Tongue (tissue), 3 donors: ENCODE measurements at places on chromosomes 5 and 9. TPM values are rescaled to one million over a fixed set of nuclear protein-coding genes. Genes with fewer than 3 reads are reported as not detected.

GRCh38 chr5:38211354-38211710 is 47.0 kb upstream of the EGFLAM start:
- no peak for DNase-seq

SAPCD2 gene
- 5.6 TPM for total RNA-seq

DNA sequence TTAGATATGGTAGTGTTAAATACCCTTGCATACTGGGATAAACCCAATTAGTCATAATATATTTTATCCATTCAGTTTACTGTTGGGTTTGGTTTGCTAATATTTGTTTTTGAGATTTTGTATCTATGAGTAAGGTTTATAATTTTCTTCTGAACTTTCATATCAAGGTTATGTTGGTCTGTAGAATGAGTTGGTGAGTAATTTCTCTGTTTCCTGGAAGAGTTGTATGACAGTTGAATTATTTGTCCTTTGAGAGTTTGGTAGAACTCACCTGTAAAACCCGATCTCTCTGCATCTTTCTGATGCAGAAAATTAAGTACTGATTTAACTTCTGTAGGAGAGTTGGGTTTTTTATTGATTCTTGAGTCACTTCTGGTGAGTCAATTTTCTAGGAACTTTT is 20.4 kb downstream of the DDX4 start:
- no peak for DNase-seq

APBA1 gene
- total RNA-seq = 7.7 TPM

GRCh38 chr9:132016456-132016855 is 63.2 kb downstream of the MED27 start:
- peak; percentile 67 for DNase-seq

DNA sequence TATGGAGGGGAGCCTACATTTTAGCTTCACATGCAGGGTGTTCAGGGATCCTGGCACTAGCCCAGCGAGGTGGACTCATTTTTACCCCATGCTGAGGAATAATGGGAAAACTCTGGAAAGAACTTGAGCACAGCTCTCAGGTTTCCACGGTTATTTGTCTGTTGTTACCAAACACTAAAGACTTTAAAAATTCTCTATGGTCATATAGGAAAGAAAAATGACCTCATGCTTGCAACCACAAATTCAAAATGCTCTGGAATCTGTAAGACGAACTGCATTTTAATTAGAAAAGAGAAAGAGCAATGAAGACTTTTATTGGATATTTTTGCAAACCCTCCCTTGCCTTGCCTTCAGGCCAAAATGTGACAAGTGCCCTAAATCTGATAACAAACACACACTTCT is 606.9 kb downstream of the EBF1 start:
- DNase-seq = peak; percentile 76

- no peak for DNase-seq
Observed at GRCh38 chr9:124344291-124345050, 70.8 kb downstream of the PSMB7 start.

C9orf57 gene
- total RNA-seq = not detected

DNA sequence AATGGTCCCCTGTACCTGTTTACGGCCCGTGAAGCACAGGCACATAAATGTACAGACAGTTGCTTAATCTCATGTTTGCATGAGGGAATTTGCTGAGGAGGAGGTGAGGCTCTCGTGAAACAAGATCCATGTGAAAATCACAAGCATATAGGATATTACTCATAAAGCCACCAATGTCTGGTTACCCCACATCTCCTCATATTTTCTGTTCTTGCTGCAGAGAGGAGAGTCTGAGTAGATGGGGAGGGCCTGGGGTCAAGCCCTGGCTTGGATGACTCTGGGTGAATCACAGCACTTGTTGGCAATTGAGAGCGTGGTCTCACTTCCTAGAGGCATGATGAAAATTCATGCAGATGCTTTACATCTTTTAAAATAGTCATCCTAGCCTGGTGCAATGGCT is 975 bp downstream of the AGXT2 start:
- no peak for DNase-seq

GRCh38 chr5:9381464-9381863 is 164.4 kb downstream of the SEMA5A start:
- DNase-seq = no peak

GRCh38 chr5:113487781-113488644 is at the start of gene MCC:
MCC (minus strand) TSS chr5:113488453.
- DNase-seq = peak; percentile 88

- no peak for DNase-seq
Observed at GRCh38 chr5:123455640-123456039, 32.4 kb upstream of the CEP120 start.

- no peak for DNase-seq
Observed at GRCh38 chr5:102312586-102313370, 16.7 kb upstream of the SLCO4C1 start.

DNA sequence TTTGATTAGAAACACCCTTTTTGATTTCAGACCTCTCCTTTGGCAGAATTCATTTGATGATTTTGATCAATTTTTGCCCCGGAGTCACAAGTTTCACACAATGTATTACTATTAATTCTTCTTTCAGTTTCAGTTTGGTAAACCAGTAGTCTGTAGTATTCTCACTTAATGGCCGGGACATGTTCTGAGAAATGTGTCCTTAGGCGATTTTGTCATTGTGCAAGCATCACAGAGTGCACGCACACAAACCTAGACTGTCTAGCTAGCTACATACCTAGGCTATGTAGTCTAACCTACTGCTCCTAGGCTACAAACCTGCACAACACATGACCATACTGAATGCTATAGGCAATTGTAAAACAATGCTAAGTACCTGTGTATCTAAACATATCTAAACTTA is 662.5 kb downstream of the IRX1 start:
- DNase-seq = no peak

- DNase-seq = peak; percentile 42
Observed at GRCh38 chr9:10268531-10269485, 344.0 kb downstream of the PTPRD start.

PCDHGA5 gene
- 6.1 TPM for total RNA-seq

GRCh38 chr5:171395042-171395441 is 7.4 kb downstream of the NPM1 start:
- no peak for DNase-seq

DNA sequence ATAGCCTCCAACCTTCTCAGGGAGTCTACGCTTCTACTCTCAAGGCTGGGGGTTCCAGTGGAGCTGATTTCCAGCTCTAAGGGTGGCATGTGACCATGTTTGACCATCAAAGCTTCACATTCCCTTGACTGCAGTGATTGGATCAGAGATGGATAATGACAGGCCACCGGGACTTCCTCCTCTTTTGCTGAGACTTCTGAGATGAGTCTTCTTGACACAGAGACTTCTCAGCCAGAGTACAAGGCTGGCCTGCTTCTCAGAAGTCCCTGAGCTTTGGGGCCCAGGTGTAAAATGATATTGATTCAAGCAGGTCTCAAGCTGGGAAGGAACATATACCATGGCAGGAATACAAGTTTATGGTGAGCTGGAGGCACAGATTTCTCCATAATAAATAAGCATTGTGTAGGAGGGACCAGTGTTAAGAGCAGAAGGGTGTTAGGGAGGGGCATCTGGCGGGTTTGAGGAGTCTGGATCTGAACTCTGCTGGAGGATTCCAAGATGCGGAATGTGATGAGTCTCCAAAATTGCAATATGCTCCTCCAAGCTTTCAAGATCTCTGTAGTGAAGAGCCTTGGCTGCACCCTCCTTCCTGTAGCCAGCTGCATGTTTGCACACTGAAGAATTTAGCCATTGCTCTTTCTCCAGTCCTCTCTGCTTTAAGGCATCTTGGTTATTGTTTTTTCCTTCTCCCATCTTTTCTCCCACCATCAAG is 41.7 kb upstream of the HSD17B4 start:
- DNase-seq = no peak

GRCh38 chr5:173451031-173451430 is 122.8 kb upstream of the STC2 start:
- DNase-seq = no peak

- DNase-seq = no peak
Observed at GRCh38 chr5:150130493-150130922, 25.1 kb downstream of the PDGFRB start.

DNA sequence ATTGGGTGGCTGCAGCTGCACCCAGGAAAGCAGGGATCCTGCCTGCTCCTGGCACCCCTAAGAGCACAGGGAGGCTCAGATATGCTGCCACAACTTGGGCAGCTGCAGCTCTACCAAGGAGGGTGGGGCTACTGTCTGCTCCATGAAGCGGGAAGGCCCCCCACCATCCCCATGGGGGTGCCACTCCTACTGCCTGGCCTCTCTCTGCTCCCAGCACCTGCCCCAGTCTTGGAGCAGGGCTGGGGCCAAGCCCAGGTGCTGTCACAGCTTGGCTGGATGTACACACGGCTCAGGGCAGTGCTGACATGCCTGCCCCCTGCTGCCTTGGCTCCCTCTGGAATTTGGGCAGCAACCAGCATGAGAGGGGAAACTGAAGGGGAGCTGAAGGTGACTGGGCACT is 214.7 kb upstream of the PLPPR1 start:
- no peak for DNase-seq

ANKHD1 gene
- 121 TPM for total RNA-seq

DNA sequence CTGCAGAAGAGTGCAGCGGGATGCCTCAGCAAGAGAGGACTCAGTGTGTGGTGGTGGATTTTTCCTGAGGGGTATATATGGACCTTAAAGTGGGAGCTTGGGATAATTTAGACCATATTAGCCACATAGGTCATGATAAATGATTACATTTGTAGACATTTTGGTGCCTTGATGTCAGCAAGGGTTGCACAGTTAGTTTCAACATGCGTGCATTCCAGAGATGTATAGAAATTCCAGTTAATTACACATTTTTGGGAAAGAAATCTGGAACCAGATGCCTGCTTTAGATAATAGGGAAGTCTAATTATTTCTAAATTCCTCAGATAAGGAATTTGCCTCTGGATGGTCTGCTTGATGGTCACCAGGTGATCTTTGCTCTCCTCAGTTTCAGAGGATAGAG is 440.6 kb upstream of the PAPPA start:
- no peak for DNase-seq

LECT2 gene
- not detected for total RNA-seq

TMEM252 gene
- not detected for total RNA-seq

- DNase-seq = no peak
Observed at GRCh38 chr5:111509119-111509518, 3.2 kb downstream of the STARD4 start.

DNA sequence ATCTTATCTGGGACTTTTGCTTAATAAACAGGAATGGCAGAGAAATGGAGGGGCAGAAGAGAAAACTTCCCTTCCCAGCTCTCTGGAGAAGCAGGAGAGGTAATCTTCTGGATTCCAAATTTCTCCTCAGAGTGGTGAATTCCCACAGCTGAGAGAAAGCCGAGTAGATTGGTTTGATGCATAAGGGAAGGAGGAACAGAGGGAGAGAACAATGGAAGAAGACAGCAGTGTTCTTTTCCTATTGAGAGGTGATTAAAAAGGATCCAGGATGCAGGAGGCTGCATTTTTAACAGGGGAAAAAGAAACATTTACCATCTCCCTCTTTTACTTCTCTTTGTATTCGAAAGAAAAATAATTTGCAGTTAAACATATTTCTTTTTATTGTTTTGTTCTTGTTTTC is 13.1 kb downstream of the SH3RF2 start:
- DNase-seq = no peak

- DNase-seq = no peak
Observed at GRCh38 chr9:132776268-132776667, 101.8 kb downstream of the AK8 start.

DNA sequence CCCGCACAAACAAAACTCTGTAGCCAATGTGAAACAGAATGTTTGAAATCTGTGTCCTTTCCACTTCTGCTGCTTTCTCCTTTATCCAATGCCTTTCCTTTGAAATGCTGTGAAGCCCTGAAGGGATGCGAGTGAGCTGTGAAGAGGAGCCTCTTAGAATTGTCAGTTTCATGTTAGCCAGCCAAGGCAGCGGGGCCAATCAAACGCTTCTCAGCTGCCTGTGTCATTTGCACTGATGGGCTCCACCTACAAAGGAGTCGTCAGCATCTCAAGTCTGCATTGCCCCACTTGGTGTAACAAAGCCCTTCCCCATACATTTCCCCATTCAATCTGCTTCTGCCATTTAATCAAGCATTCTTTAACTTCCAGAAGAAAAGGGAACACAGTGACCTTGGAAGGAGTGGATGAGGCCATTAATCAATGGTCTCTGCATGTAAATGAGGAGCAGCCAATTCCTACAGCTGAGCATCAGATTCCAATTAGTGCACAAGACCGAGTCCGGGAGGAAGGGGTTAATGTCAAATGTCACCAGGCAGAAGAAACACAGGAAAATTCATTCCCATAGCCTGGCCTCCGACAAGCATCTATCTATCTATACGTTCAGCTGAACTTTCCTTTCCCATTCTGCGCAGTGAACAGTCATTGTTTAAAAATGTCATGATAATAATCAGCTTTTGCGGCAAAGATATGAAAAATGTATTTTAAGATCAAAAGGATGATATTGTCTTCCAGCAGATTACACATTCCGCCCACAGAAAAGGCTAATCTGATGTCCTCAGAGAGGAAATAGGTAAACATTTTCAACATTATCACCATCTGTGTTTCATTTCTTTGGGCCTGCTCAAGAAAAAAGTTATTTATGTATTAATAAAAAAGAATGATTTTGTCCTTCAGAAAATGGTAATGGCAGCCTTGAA is 154.6 kb downstream of the FSTL4 start:
- DNase-seq = no peak

PCDHB5 gene
- total RNA-seq = 5.6 TPM

DNA sequence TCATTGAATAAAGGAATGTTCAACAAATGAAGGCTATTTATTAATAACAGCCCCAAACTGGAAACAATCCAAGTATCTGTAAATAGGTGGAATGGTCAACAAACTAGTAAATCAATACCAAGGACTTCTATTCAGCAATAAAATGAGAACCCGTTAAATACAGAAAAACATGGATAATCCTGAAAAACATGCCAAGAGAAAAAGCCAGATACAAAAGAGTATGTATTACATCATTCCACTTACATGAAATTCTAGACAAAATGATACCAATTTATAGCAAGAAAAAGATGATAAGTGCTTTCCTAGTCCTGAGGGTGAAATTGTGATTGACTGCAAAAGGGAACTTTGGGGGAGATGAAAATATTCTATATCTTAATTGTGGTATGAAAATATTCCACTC is 3.1 kb downstream of the PJA2 start:
- DNase-seq = no peak

DNA sequence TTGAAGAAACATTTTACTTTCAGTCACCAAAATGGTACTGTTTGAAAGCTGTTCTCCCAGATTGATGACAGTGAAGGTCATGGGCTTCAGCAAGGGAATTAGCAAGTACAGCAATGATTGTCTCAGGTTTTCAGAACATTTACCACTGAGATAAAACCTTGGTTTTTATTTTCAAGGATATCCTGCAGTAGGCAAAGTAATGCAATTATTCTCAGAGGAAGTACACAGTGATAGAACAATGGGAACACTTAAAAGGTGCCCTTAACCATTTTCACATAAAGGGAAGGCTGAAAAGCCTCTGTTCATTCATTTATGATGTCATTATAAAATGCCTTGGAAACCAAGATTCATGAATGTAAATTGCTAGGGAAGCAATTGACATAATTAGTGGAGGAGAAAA is 471.8 kb upstream of the ACO1 start:
- DNase-seq = no peak

- DNase-seq = no peak
Observed at GRCh38 chr9:221989-222776, 7.5 kb downstream of the DOCK8 start.
